ENCODE measurements at places on chromosomes 16 and 17.

GRCh38 chr17:9371019-9371418, 204.6 kb downstream of the STX8 start:
- DNase-seq = no peak

GRCh38 chr16:1575578-1575977, 36.3 kb downstream of the IFT140 start:
- peak; percentile 7 for DNase-seq

DNA sequence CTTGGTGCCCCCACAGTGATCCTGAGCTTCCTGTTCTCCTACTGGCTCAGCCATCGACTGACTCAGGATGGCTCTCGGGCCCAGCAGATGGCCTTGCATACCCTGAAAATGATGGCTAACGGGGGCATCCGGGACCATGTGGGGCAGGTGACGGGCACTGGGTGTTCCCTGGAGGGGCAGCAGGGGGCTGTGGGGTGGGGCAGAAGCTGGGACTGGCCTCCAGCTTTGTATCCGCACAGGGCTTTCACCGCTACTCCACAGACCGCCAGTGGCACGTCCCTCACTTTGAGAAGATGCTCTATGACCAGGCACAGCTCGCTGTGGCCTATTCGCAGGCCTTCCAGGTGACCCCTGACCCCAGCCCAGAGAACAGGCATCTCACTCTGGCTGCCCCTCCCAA, 3.0 kb downstream of the SPATA20 start:
- DNase-seq = no peak

GRCh38 chr16:11340710-11341109, 4.5 kb upstream of the RMI2 start:
- DNase-seq = no peak

- DNase-seq = no peak
These were observed 8.5 kb downstream of the ZNF469 start for GRCh38 chr16:88391144-88391850.
